Tongue (tissue), 3 donors: ENCODE measurements at places on chromosomes 11 and 22.
A peak's percentile ranks its signal among the peaks of the same experiment; 100 is the strongest.

DNA sequence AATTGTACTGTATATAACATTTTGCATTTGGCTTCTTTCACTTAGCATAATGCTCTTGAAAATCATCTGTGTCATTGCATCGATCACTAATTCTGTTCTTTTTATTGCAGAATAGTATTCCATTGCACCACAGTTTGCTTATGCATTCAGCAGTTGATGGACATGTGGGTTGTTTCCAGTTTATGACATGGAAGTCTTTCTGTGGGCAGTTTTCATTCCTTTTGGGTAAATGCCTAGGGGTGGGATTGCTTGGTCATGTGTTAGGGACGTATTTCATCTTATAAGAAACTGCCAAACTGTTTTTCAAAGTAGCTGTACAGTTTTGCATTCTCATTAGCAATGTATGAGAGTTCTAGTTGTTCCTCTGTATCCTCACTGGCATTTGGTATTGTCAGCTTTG is 127.0 kb downstream of the HIPK3 start:
- DNase-seq = no peak

GRCh38 chr11:94933223-94934130 is 39.9 kb downstream of the CWC15 start:
- peak; percentile 26 for DNase-seq

DNA sequence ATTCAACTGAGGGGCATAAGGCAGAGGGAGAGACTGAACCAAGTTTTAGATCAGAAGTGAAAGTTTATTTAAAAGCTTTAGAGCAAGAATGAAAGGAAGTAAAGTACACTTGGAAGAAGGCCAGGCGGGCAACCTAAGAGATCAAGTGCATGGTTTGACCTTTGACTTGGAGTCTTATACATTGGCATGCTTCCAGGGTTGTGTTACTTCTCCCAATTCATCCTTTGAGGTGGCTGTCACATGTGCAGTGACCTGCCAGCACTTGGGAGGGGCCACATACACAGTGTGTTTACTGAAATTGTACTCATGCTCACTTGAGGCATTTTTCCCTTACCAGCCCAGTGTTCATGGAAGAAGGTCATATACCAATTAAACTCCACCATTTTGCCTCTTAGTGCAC is 30.4 kb downstream of the CYP2R1 start:
- DNase-seq = no peak

DNA sequence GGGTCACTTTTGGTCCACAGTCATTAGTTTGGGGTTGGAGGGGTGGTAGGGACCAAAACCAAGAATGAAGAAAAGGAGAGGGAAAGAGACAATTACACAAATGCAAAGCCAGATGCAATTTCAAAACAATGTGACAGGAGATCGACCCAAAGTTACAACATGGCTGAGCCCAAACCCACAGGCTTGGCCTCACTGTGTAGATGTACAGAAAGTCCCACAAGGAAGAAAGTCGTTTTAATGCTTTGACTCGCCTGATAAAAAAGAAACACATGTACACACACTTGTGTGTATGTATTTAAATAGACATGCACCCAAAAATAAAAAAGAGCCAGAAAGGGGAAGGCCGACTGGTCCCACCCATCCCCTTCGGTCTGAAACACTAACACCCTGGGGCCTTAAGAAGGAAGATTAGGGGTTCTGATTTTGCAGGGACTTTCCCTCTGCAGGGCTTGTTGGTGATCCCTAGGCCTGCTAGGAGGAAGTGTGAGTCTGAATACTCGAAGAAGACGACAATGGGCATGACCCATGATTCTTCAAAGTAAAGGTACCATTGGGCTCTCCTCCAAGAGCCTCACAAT is 104.1 kb downstream of the ETS1 start:
- DNase-seq = no peak

DNA sequence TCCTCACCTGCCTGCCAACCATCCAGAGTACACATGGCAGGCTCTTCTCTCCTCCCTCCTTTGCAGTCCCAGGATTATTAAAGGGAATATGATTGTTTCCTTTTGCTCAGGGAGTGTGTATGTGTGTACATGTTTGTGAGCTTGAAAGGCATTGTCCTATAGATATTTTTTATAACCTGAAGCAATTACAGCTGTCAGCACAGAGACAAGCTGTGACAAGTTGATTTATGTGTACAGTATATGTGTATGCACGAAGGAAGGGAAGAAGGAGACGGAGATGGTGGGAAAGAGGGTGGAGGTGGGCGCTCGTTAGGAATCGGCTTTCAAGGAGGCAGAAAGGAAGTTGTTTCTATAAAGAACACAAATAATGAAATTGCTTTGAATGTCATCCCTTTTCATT is 537.0 kb downstream of the NTM start:
- no peak for DNase-seq

DNA sequence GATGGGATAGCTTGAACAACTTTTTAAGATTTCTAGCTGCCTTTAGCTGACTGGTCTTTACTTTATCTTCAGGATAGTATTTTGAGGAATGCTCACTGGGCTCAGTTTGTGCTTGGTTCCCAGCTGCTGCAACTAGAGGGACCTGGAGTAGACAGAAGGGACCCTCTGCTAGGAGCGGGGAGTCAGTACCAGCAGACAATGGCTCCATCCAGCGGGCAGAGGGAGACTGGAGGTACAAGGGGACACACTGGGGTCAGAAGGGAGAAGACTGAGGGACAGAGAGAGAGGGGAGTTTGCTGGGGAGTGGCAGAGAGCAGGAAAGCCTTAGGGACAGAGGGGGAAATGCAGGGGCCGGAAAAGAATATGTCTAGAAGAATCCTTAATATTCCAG is 22.0 kb upstream of the ACER3 start:
- DNase-seq = peak; percentile 51

DNA sequence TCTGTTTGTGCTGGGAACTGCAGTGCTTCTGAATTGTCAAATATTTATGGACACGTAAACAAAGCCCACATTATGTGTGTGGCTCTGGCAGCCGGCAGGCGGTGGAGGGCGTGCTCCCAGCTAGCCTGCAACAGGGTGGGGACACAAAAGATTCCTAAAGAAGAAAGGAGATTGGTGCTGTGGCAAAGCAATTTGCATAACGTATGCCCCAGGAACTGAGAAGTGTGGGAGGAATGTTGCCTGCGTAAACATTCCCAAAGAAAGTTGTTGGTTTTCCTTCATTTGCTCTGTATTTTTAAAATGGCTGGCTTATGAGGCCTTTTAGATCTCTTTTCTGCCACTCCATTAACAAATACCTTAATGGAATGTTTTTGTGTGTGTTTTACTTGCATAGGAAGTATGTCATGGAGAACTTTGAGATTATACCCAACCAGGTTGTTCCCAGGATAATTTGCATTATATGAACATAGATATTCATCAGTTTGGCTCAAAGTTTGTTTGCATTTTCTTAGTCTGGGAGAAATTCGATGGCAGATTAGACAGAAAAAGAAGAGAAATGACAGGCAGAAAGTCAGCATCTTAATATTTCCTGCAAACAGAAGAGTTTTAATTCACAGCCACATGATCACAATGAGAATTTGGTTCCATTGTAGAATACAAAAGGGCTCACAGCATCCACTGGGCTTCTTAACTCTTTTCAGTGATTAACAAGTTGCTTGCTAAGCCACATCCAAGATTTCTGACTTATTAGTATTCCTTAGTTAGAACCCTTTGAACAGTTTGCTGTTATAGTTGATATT is 41.8 kb upstream of the DLAT start:
- peak; percentile 53 for DNase-seq

DNA sequence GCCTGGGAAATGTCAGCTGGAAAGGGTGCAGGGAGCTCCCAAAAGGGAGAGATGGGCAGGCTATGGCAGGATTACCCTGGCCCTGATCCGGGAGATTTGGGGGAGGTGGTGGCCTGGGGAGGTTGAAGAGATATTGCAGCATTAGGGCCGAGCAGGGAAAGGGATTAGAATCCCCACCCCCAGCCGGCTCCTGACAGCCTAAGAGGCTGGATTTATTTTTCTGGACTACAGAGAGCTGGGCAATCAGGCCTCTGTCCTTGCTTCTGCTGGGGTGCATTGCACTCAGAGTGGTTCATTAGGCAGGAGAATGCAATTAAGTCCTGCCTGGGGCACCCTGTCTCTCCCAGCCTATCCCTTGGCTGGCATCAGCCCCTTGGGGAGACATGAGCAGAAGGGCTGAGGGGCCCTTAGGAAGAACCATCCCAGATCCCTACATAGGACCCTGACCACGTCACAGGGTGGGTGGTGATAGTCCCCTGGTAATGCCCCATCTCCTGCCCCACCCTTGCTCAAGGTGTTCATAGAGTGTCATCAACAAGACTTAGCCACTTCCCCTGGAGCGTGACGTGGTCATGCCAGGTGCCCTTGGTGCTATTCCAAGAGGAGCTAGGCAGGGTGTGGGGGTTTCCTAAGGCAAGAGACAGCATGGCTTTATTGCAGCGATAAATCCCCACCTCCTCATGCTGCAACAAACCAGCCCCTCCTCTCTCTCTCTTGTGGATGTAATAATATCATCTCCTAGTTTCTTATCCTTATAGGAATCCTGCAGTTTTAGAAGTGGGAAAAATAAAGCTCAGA is 38.4 kb upstream of the KLHL35 start:
- DNase-seq = no peak

DNA sequence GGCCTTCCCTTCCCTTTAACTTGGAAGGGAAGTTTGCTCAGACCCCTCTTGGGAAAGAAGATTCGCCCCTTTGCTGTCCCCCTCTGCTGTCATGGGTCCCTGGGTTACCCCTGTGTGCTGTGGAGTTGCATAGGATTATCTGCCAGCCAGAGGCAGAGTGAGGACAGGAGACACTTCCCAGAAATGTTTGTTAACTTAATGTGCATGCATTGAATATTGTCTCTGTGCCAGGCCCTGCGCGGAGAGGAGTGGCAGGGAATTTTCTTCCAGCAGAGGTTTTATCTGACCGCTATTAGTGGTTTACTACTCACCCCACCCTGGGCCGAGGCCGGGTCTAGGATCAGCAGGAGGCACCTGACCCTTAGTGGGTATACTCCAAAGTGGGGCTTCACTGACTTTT is 894.8 kb downstream of the TBC1D22A start:
- peak; percentile 48 for DNase-seq

DNA sequence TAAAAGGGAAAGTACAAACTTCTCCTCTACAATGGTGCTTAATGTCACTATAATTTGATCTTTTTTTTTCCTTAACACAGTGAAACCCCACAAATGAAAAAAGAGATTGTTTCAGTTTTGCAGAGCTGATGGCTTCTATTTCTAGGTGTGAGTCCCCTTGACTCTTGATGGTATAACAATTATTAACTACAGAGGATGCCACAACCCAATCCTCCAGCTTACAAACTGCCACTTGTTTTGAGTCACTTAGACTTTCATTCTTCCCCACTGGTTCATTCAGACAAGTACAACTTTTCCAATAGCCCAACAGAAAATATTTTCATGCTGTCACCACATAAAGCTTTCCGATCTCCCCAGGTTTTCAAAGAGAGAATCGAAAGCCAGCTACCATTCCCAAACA is 812.2 kb downstream of the LRRC4C start:
- DNase-seq = no peak

GRCh38 chr11:11419747-11420146 is 66.7 kb upstream of the CSNK2A3 start:
- no peak for DNase-seq
